Stimulated activated CD8-positive, alpha-beta memory T cell treated with anti-CD3 and anti-CD28 coated beads, Interleukin-15, amount 100 ng/mL, for 4 hours (primary cell): ENCODE measurements at places on chromosomes 2 and 18.

DNA sequence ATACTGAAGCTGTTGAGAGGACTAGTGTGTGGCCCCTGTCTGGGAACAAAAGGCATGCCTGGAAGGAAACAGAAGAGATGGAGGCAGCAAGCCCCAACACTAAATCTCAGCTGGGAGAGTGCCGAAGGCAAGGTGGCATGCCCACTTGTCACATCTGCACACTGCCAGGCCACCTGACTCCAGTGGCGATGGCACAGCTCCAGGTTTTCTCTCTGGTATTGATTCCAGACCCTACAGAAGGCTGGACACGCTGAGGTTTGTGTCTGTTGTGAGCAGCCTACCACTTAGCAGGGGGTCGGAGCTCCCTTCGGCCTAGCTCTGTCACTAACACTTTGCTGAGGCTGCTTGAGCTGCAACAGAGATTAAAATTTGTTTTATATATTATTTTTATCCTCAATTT, 307.3 kb downstream of the TDRD15 start:
- no peak for DNase-seq

DNA sequence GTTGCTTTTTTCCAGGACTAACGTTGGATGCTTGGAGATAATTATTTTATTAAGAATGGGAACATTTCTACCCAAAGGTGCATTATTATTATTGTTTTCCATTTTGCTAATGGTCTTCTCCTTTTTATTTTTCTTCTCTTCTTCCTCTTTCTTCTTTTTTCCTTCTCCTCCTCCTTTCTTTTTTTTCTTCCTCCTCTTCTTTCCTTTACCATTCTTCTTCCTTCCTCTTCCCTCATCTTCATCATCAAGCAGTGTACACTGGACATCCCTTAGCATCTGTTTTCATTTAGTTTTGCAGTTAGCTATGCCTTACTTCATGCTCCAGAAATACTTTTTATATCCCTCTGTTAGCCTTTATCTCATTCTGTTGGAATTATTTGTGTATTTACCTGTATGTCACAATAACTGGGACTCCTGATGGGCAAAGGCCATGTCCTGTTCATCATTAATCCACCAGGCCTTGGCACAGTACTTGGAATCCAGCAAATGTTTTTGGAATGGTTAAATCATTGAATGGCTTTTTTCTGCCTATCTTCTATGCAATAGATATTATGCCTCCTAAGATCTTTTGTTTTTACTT, 162.7 kb downstream of the CAMKMT start:
- DNase-seq: no peak

- no peak for DNase-seq
Measured at GRCh38 chr2:98598781-98599428, 9.4 kb downstream of the COA5 start.

- DNase-seq: no peak
Measured at GRCh38 chr2:189835855-189836558, 51.8 kb downstream of the PMS1 start.

GRCh38 chr2:226329180-226329579, 470.4 kb downstream of the IRS1 start:
- DNase-seq: no peak

DNA sequence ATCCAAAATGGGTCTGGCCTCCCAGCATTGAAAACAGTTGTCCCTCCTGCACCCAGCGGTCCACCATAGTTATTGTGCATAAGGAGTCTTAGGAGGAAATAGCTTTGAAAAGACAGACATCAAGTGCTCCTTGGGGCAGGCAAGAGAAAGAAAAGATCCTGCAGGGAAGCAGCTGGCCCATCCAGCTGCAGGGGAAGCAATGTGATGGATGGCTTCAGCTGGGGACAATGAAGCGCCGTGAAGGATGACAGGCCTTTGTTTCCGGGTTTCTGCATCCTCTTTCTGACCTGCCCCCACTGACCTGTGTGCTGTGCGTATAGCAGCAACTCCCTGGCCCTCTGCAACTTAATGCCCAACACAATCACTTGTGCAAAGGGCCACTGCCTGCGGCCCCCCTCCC, 142.9 kb upstream of the NCKAP5 start:
- no peak for DNase-seq

GRCh38 chr2:64696636-64697035, 42.9 kb upstream of the SERTAD2 start:
- no peak for DNase-seq

- no peak for DNase-seq
Measured at GRCh38 chr18:47560723-47561715, 309.6 kb upstream of the SKOR2 start.

- DNase-seq: no peak
Measured at GRCh38 chr2:223712642-223713041, 110.5 kb upstream of the SCG2 start.

GRCh38 chr2:240960971-240961876, 37.2 kb upstream of the SNED1 start:
- no peak for DNase-seq

- DNase-seq: no peak
Measured at GRCh38 chr2:157508676-157509075, 64.8 kb upstream of the CYTIP start.

GRCh38 chr2:203750346-203751068, 44.1 kb downstream of the CD28 start:
- no peak for DNase-seq

GRCh38 chr2:173571021-173571821, 216.5 kb downstream of the CDCA7 start:
- DNase-seq: no peak
